ENCODE measurements at places on chromosomes 1 and 21.

DNA sequence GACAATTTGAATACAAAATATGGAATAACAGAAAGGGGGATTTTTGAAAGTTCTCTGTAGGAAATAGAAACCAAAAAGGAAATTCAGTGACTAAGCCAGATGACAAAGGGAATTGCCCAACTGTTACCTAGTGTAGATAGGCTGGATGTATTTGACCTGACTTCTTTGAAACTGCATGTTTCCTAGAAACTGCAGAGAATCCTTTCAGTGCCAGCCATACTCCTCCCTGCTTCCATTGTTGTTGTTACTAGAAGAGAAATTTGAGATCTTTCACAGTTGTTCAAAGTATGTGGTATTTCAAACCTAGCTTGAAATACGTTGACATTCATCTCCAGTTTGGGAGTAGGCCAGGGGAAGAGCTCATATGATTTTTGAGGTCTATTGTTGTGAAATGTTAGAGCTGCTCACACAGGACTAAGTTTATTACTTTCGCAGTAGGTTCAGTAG, 1.8 kb upstream of the GBP5 start:
- no peak for DNase-seq

GRCh38 chr1:2087766-2088165, 37.6 kb downstream of the PRKCZ start:
- DNase-seq = no peak

DNA sequence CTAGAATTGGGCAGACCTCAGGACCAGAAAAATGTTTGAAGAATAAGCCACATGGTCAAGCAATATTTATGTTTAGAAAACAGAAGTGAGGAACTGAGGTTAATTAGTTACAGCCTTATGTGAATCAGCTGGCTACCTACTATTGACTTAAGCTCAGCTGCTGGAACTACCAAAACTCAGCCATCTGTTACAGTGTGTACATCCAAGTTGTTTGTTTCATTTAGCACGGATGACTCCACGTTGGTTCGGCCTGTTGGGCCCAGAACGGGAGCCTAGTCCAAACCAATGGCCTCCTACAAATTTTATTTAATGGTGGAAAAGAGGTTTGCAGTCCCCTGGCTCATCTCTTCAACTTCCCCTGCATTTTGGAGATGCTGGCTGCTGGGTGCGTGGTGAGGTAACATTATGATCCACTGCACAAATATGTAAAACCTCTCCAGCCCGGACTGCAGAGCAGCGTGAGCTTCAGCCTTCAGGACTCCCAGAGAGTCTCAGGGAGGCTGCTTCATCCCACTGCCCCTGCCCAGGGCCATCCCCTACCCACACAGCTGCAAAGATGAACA, 143.4 kb downstream of the ZZZ3 start:
- no peak for DNase-seq

- no peak for DNase-seq
These were observed 52.2 kb downstream of the RAB3GAP2 start for GRCh38 chr1:220219865-220220698.

DNA sequence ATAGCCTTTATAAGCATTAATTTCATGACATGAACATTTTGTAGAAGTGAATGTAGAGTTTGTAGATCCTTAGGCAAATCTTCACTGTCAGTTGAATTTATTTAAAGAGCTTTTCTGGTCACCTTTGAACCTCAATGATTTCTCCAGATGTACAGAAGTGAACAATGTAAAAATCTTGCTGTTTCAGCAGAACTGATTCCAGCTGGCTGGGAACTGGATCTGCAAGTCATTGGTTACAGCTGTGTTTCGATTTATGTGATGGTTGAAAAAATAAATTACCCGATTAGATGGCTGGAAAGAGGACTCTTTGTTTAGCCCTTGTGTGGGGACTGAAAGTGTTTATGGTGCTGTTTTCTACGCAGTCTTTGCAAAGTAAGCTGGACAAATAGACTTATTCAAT, 849.8 kb downstream of the USP25 start:
- DNase-seq = no peak

- DNase-seq = no peak
These were observed 130.8 kb downstream of the LYPLAL1 start for GRCh38 chr1:219304227-219305226.

- DNase-seq = no peak
These were observed 292.9 kb upstream of the DUSP10 start for GRCh38 chr1:222034790-222035189.

DNA sequence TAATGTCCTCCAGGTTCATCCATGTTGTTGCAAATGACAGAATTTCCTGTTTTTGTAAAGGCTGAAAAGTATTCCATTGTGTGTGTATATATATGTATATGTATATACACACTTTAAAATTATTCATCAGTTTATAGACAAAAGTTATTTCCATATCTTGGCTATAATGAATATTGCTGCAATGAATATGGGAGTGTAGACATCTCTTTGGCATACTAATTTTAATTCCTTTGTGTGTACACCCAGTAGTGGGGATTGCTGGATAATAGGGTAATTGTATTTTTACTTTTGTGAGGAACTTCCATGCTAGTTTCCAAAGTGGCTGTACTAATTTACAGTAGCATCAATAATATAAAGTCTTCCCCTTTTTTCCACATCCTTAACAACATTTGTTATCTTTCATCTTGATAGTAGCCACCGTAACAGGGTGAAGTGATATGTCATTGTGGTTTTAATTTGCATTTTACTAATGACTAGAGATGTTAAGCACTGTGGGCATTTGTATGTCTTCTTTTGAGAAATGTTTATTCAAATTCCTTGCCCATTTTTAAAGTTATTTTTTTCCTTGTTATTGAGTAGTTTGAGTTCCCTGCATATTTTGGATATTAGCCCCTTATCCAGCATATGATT, 243.0 kb downstream of the PDE4B start:
- no peak for DNase-seq

- no peak for DNase-seq
These were observed 37.6 kb downstream of the C1orf87 start for GRCh38 chr1:60035921-60036320.

DNA sequence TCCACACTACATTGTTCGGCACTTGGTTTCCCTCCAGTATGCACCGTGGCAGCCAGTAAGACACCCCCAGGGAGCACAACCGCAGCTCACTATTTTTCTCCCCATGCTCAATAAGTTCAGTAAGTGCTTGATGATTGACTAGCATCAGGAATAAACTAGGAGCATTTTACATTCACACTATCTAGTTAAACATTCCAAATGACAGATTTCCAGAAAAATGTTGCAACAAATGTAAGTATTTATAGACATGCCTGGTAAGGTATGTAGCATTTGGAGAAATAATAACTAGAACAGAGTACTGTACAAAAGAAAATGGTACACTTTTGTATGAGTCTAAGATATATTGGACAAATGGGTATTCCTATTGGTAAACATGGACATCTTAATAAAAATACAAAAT, 92.9 kb downstream of the SLC45A1 start:
- DNase-seq = no peak

DNA sequence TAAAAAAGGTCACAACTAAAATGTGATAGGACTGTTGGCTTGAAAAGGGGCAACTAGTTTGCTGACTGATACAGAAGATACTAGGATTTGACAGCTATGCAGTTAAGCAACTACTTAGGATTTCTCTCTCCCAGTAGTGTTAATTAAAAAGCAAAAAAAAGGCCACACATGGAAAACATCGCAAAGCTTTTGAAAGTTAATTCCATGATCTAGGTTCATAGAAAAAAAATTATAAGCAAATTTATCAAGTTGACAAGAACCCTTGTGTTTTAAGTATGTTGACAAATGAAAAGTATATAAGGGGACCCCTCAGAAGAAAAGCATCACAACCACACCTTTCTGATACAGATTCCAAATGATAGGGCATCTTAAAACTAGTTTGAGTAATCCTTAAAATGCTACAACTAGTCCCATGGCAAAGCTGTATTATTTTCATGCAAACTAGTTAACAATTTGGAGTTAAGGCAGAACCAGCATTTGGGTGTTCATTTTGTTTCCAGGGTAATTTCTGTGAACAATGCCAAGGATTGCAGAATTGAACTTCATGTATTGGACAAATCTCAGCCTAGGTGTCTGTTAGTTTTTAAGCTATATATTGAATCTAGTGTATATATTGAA, 4.1 kb downstream of the PNRC2 start:
- DNase-seq = no peak

GRCh38 chr1:121417325-121417923, 232.6 kb downstream of the SRGAP2C start:
- DNase-seq = no peak

DNA sequence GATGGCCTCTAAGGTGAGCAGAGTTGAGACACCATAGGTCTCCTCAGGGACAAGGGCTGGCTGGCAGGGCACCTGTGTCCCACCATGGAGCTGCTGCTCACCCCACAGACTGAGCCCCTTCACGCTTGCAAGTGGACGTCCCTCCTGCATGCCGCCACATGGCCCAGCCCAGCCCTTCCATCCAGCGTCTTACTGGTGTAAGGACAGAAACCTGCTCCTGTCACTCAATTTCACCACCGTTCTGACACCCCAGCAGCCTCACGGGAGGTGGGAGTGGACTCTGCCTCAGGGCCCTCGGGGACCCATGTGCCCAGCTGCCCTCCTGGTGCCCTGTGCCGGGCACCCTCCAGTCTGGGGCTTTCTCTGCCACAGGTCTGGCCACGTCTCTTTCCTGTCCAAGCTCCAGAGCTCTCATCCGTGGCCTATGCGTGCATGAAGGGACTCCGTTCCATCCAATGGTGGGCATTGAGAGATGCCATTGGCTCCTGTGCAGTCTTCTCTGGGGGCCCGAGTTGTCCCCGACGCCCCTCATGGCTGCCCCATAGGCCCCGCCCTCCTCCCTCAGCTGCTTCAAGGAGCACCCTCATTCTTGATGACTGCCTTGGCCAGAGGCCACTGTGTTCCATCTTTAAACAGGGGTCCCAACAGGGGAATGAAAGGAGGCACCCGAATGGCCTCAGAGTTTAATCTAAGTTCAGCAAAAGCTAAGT, 42.6 kb upstream of the COL6A1 start:
- no peak for DNase-seq

- no peak for DNase-seq
These were observed 69.1 kb upstream of the MRPS6 start for GRCh38 chr21:34004013-34004938.

DNA sequence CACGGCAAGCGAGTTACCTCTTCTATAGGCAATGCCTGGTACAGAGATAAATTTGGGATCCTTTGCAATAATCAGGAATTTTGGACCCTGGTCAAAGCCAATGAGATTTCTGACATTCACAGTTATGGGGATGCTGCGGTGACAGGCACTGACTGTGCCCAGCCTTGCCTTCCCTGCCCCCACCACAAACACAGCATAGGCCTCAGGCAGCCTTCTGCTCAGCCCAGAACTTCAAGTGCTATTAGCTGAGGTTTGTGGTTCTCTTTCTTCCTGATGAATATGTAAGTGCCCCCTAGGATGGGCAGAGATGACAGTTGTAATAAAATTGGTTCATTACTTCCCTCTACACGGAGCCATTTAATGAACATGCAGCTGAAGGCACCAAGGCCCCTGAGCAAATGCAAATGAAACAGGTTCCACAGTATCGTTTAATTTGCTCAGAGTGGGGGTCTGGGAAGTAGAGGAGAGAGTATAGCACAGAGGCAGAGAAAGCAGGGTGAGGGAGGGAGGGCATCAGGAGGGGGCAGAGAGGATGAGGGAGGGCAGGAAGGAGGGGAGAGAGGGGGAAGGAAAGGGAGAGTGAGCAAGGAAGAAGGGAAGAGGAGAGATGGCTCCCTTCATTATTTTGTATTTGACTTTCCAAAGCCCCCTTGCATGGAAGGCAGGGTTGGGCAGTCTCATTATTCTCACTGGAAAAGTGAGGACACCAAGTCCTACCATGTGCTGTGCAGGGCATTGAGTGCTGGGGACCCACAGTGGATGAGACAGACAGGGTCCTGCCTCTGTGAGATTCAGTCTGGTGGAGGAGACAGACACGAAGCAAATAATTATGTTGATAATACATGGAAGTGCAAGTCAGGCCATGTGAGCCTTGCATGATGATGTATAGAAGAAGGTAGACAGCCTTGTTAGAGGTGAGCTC, 513.0 kb downstream of the PTPRU start:
- no peak for DNase-seq

GRCh38 chr1:26862781-26863684, at the start of gene SFN:
Gene SFN (plus strand): TSS chr1:26863149. CDS start chr1:26863213, 64 bp downstream.
- DNase-seq = no peak

DNA sequence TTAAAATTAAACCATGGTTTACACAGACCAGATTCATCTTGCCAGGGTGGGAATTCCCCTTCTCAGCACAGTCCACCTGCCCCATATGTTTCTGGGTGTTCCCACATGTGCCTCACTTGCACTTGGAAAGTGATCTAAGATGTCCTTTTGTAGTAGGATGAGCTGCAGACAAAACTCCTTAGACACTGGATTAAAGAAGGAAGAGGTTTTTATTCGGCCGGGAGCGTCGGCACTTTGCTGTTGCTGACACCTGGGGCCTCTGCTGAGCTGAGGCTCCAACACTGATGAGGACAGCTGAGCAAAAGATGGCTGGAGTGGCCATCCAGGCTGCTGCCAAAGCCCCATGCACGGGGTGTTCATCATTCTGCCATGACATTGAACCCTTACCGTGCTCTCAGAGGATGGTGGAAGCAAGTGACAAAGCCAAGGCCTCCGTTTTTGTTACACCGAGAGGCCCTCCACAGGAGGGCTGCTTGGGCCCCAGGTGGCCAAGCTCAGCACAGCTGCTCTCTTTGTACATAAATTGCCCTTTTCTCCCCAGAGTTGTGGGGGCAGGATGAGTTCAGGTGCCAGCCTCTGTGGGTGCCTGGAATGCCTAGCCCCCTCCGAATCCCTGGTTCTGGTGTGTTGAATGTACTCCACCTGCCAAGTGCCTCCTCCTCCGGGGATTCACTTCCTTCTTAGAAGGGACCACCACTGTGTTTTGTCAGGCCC, 7.3 kb upstream of the ACOT11 start:
- DNase-seq = no peak

GRCh38 chr1:220884109-220884980, 5.1 kb downstream of the HLX start:
- no peak for DNase-seq

- DNase-seq = no peak
These were observed 57.4 kb downstream of the SLC35A3 start for GRCh38 chr1:100027212-100027611.

- no peak for DNase-seq
These were observed 89.8 kb downstream of the SMYD3 start for GRCh38 chr1:246417152-246417812.

DNA sequence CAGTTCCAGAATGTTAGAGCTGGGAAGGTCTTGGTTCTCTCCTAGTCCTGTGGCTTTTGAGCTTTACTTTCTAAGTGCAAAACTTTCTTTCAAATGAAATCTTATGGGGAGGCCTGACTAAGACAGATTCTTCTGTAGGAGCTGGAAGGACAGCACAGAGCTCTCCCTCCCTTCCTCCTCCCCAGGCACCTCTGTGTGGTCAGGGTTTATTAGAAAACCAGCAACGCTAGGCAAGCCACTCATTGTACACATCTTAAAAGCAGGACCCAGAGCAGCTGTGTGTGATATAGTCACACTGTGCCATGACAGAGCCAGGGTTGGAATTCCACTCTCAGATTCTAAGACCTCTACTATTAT, 241.1 kb upstream of the RAB4A start:
- no peak for DNase-seq

- no peak for DNase-seq
These were observed 37.2 kb upstream of the AGO1 start for GRCh38 chr1:35845766-35846165.

GRCh38 chr1:86795316-86795715, 90.9 kb downstream of the SH3GLB1 start:
- DNase-seq = no peak

Measured in stimulated activated CD8-positive, alpha-beta memory T cell treated with anti-CD3 and anti-CD28 coated beads, Interleukin-15, amount 100 ng/mL, for 24 hours (primary cell).